MG63 (cell line): ENCODE measurements at places on chromosomes 5 and 9.

DNA sequence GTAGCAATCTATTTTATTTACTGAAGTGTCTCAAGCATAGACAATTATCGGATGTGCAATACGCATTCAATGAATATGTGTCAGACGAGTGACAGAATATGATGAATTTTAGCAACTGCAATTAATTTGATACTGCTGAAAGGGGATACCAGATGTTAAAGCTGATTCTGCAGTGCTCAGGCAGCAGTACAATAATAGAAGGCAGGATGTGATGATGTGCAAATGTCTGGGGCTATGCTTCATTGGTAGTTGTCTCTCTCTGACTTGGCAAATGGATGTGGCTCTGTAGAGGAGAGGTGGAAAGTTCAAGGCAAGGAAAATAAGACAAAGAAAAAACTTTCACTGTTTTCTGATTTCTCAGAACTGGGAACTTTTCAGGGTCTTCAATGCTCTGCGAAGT lies 721.2 kb downstream of the CDH18 start:
- no peak for DNase-seq

- no peak for DNase-seq
These were observed 91.6 kb upstream of the TNFAIP8 start for GRCh38 chr5:119264186-119264585.

GRCh38 chr5:4531756-4532704 lies 608.1 kb upstream of the ADAMTS16 start:
- no peak for DNase-seq

DNA sequence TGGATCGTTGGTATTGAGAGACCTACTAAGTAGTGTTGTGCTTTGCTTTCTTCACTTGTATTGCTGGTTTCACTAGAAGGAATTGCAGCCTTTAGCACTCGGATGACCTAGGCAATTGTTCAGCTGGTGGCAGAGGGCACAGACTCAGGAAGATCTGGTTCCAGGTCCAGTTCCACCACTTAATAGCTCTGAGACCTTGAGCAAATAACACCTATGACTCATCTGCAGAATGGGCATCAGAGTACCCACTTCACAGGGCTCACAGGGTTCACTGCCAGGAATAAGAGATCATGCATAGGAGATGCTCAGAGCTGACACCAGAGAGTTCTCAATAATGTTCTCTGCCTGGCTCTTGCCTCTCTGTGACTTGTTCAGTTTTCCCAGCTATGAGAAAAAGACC lies 133.6 kb downstream of the SIL1 start:
- DNase-seq = peak; percentile 59

GRCh38 chr9:136093346-136093986 lies 1.6 kb downstream of the NACC2 start:
- DNase-seq = peak; percentile 76
